ENCODE measurements at places on chromosomes 11 and 22. TPM values are rescaled to one million over a fixed set of nuclear protein-coding genes. Genes with fewer than 3 reads are reported as not detected.

CRYBB3 gene
- not detected for total RNA-seq

MAPK11 gene
- 7.0 TPM for total RNA-seq

SYCE3 gene
- 0.45 TPM for total RNA-seq

MMP11 gene
- 0.27 TPM for total RNA-seq

THY1 gene
- 18.8 TPM for total RNA-seq

Measured in A549 treated with Mapracorat at 1 μM for 4 hours (cell line).